ENCODE measurements at places on chromosomes 5 and 9.

DNA sequence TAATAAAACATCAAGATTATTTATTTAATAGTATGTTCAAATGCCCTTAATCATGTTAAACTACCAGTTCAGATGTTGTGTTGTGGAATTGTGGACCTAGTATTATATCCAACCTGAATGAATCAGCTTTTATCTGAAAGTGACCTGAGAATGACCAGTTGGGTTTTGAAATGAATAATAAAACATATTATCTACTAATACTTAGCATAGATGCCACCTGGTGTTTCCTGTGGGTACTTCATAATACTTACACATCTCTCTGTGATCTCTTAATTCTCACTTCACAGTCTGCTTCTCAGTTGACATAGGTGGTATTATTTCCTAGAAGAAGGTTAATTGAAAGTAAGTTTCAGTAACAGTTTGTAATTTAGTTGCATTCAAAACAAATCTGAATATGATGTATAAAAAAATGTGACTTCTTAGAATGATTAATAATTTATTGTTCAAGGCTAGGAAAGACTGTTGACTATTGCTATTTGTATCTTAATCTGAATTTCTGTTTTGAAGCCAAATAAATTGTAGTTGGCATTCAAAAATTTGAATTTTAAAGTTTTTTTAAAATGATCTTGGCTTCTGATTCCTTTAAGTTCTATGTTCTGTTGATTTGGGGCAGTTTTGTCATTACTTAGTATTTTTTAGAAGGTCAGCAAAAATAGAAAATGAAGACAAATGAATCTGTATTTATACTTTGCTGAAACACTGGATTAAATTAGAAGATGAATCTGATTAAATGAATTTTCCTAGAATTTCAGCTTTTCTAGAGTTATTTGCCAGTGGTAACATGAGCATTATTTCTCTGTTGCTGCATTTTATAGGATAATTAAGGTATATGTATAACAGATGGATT lies 48.2 kb downstream of the KIF2A start:
- no peak for DNase-seq

GRCh38 chr9:37984278-37984671 lies 80.3 kb upstream of the SLC25A51 start:
- no peak for DNase-seq

- DNase-seq = peak; percentile 90
Measured at GRCh38 chr5:181246276-181247049, 2.8 kb upstream of the RACK1 start.

- DNase-seq = no peak
Measured at GRCh38 chr9:33260372-33260771, 4.1 kb downstream of the BAG1 start.

- no peak for DNase-seq
Measured at GRCh38 chr5:133468596-133468995, 143.7 kb downstream of the FSTL4 start.

DNA sequence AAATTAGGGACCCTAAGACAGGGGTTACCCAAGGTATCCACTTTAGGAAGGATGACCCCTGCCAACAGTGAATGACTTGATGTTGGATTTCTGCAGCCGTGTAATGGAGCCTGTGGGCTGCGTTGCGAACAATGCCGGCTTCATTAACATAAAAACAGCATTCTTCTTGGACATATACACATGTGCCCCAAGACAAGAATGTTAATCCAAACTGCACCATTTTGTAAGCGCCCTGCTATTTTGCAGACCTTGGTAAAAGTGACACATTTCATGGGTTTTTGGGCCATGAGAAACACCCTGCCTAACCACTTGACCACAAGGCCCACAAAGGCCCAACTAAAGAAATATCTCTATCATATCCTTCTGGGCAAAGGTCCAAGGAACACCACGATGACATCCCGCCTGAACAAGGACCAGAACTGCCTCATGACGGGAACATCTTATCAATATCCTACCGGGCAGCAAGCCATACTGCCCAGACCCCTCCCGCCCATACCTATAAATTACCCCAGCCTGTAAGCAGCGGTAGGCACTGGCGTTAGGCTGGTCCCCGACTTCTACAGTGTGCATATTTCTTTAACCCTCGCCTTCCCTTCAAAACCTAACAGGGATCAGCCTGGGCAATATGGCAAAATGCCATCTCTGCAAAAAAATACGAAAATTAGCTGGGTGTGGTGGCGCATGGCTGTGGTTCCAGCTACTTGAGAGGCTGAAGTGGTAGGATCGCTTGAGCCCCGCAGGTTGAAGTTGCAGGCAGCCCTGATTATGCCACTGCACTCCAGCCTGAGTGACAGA lies 9.7 kb upstream of the PDCD1LG2 start:
- no peak for DNase-seq
